Cortex of kidney (tissue), 1 donor: ENCODE measurements at places on chromosomes 13 and 19.

DNA sequence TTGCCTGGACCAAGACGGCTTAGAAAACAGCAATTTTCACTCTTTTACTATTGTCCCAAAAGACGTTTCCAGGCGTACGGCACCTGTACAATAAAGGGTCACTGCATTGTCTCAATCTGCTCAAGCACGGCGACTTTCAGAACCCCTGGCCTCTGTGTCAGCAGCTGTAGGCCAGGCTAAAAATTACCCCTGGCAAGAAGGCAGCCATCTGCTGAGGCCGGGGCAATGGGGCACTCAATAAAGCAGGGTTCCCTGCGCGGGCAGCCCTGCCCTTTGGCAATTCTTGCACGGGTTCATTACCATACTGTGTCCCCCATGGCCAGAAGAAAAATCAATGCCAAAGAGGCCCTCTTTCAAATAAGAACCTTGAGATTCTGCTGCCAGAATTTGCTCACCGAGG is 52.1 kb downstream of the STK24 start:
- DNase-seq, result no peak

DNA sequence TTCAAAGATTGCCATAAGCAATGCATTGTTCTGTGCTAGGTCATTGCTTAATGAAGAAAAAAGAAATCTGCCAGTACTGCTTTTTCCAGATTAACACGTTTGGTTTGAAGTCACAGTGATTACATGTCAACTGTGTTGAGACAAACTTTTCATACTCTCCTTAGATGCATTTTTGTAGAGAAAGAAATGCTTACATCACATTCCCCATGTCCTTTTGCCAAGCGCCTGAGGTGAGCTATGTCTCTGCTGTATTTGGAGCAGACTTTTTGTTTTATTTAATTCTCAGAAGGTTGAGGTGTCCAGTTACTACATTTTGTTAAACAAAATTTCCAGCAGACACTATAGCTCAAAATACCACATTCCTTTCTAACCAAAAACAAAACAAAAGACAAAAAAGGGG is 16.2 kb downstream of the LACC1 start:
- DNase-seq, result no peak

DNA sequence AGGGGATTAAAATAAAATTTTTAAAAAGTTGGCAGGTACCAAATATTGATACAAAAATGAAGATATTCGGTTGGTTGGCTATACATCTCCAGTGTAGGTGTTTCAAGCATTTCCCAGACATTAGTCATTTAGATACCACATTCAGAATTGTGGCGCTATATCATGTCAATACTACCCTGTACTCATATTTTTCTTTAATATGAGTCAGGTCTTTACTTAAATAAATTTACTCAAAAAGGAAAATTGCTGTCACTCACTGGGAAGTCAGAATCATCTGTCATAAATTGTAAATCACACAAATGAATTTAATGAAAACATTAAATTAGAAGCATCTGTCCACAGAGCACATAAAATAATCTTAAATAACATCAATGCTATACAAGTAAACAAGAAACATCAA is 134.2 kb downstream of the TSHZ3 start:
- no peak for DNase-seq

- DNase-seq, result no peak
Observed at GRCh38 chr19:7217861-7218260, 76.4 kb downstream of the INSR start.

- no peak for DNase-seq
Observed at GRCh38 chr13:35760735-35761281, 284.3 kb upstream of the MAB21L1 start.

GRCh38 chr19:41545547-41545946 is 30.4 kb upstream of the CEACAM21 start:
- no peak for DNase-seq

GRCh38 chr13:109719962-109720646 is 66.3 kb downstream of the IRS2 start:
- no peak for DNase-seq

DNA sequence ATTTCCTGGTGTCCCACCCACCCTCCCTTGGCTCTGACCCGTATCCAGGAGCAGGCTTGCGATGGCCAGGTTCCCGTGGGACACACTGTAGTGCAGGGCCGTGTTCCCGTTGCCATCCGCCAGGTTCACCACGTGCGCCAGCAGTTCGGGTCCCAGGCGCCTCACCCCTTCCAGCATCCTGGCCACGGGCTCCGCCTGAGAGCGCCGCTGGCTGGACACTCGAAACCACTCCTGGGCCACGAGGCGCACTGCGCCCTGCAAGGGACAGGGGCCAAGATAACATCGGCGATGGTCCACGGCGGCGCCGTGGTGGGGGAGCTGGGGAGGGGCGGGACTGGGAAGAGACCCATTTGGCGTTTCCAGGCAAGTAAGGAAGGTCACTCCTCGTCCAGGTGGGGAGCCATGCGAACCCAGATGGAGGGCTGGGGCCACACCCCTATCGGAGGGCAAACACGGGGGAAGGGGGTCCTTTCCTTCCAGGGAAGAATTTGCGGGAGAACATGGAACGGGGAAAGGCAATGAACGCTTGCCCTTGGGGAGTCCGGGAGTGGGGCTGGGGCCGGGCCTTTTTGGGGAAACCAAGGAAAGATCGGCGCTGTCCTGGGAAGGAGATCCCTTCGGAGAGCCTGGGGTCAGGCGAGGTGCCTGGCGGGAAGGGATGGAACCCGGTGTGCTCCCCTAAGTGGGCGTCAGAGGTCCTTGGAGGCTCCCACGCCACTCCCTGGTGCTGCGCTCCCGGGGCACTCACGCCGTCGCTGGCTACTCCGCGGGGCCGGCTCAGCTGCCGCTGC is 9.9 kb downstream of the KANK3 start:
- no peak for DNase-seq

- DNase-seq, result no peak
Observed at GRCh38 chr13:99990126-99990977, 8.8 kb downstream of the ZIC2 start.
